SJCRH30 (cell line): ENCODE measurements at places on chromosomes 3 and 15.

DNA sequence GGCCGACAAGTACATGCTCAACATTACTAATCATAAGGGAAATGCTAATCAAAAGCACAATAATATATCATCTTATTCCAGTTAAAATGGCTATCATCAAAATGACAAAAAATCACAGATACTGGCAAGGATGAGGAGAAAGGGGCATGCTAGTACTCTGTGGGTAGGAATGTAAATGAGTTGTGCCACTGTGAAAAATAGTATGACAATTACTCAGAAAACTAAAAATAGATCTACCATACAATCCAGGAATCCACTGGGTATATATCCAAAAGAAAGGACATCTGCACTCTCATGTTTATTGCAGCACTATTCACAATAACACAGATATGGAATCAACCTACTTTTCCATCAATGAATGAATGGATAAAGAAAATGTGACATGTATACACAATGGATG, 1256.5 kb downstream of the SI start:
- no peaks in the 10 kb centered on the region for H3K27me3 ChIP-seq
- no peaks in the 10 kb centered on the region for H3K36me3 ChIP-seq
- DNase-seq, result no peak
- no peaks in the 10 kb centered on the region for H3K4me1 ChIP-seq

- no peak overlapping the region for H3K4me3 ChIP-seq
- H3K36me3 ChIP-seq, result peaks cover 5% of the 10 kb centered on the region; the same call in 1 of the 2 replicates
- peaks cover 13% of the 10 kb centered on the region for H3K4me1 ChIP-seq
- H3K27ac ChIP-seq, result no peak overlapping the region
- no peak for DNase-seq
Measured at GRCh38 chr15:48616216-48616615, 29.3 kb downstream of the FBN1 start.

GRCh38 chr3:63874769-63875168, 11.1 kb downstream of the ATXN7 start:
- no peaks in the 10 kb centered on the region for H3K36me3 ChIP-seq
- no peak for DNase-seq
- H3K27ac ChIP-seq, result no peak overlapping the region
- no peaks in the 10 kb centered on the region for H3K4me1 ChIP-seq
- H3K27me3 ChIP-seq, result no peaks in the 10 kb centered on the region

DNA sequence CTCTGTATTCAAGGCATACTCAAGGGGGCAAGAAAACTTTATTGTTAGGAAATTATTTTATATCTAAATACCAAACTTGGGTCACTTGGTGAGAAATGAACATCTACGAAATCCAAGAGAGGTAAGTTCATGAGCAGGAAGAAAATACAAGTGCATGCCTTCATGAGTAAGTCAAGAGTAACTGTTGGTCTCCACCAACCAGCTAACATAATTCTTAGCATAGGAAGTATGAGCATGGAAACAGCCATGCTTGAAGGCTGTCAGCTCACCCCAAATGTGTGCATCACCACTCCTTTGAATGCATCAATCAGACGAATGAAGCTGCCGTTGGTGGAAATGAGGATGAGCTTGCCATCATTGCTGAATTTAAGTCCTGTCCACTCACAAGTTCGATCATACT, 13.9 kb downstream of the PPM1M start:
- H3K27ac ChIP-seq, result no peak overlapping the region
- peaks cover 93% of the 10 kb centered on the region for H3K36me3 ChIP-seq
- H3K4me3 ChIP-seq, result no peak overlapping the region
- no peaks in the 10 kb centered on the region for H3K4me1 ChIP-seq

GRCh38 chr3:125054062-125054448, 1.7 kb downstream of the HEG1 start:
- H3K27me3 ChIP-seq, result no peaks in the 10 kb centered on the region
- H3K36me3 ChIP-seq, result peaks cover 6% of the 10 kb centered on the region
- H3K27ac ChIP-seq, result peak overlapping the region; percentile 50
- H3K4me1 ChIP-seq, result peaks cover 39% of the 10 kb centered on the region
